Cerebellum (tissue), 4 donors: ENCODE measurements at places on chromosomes 2 and 18. TPM values are rescaled to one million over a fixed set of nuclear protein-coding genes. Genes with fewer than 3 reads are reported as not detected.

DNA sequence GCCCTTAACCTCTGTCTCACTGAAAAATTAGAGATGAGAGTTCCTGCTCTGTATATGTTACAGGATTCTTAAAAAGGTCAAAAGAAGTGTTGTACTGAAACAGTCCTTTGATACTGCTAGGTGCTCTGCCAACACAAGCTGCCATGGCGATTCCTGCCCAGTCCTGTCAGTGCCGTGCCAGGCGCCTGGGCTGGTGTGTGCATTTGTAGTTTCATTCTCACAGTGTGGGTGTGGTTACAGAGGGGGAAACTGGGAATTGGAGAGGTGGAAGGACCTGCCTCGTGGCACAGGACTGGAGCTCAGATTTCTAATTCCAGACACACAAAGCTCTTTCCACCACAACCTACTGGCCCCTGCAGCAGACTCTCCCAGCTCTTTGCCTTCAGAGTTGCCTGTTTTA, 122.3 kb upstream of the RAB6C start:
- no peak for DNase-seq

GRCh38 chr2:222547083-222547482, 108.8 kb downstream of the FARSB start:
- no peak for DNase-seq

- no peak for DNase-seq
Observed at GRCh38 chr2:10773821-10774341, 38.7 kb downstream of the PDIA6 start.

FABP1 gene
- 1.1 TPM for total RNA-seq

CRYBA2 gene
- total RNA-seq: not detected
